ENCODE measurements at places on chromosomes 12 and 14.

GRCh38 chr12:89320735-89321134, 31.6 kb downstream of the DUSP6 start:
- DNase-seq = no peak

GRCh38 chr12:1213618-1214205, 222.7 kb downstream of the ERC1 start:
- DNase-seq = no peak

- no peak for DNase-seq
Measured at GRCh38 chr14:26744903-26745302, 147.1 kb upstream of the NOVA1 start.

- DNase-seq = no peak
Measured at GRCh38 chr12:114381177-114381576, 24.8 kb downstream of the TBX5 start.

GRCh38 chr12:77995436-77996167, 164.9 kb downstream of the NAV3 start:
- no peak for DNase-seq

- no peak for DNase-seq
Measured at GRCh38 chr12:54374562-54375258, 9.8 kb downstream of the ZNF385A start.

DNA sequence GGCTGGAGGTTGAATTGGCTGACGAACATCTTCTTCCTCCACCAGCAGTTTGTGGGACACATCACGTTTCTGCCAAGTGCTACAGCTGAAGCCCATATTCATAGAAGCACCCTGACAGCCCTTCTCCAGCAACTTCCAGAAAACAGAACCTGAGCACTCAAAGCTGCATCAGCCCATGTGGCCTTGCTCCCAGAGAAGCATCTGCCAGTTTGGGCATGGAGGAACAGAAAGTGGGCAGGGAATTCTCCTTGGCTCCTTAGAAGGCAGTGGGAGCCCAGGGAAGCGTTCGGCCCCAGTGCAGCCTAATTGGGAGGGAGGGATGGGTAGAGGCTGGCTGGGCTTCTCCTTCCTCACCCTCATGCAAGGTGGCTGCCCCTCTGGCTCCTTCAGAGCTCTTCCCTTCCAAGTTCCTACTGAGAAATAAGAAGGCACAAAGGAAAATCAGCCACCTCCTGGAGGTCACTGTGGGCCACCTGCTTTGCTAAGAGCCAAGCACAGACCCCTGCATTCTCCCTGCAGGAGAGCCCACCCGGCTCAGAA, 4.1 kb upstream of the NGB start:
- DNase-seq = no peak
